ENCODE measurements at places on chromosomes 12 and 14.
A peak's percentile ranks its signal among the peaks of the same experiment; 100 is the strongest.

GRCh38 chr12:96172981-96173380 lies 21.2 kb upstream of the ELK3 start:
- DNase-seq = no peak

DNA sequence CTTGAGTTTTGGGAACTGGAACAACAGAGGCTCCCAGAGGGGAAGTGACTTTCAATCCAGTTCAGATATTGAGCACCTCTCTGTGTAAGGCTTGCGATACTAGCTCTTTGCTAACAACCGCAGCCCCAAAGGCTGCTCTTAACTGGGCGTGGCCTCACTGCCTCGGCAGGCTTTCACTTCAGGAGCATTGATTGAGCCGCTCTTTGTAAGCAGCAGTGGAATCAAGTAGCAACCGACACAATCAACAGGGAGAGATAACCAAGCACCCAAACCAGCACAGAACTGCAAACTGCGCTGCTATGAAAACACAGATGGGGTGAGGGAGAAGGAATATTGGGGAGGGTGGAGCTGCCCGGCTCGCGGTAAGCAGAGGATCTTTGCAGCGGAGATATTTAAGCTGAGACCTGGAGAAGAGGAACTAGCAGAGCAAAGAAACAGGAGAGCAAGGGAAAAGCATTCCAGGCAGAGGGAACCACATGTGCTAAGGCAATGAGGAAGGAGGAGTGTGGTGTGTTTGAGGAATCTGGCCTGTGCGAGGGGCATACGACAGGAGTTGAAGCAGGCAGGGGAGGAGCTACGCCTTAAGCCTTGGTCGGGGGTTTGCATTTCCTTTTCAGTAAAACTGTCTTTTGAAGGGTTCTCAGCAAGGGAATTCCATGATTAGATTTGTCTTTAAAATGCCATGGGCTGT lies 17.3 kb upstream of the YY1 start:
- peak; percentile 91 for DNase-seq

DNA sequence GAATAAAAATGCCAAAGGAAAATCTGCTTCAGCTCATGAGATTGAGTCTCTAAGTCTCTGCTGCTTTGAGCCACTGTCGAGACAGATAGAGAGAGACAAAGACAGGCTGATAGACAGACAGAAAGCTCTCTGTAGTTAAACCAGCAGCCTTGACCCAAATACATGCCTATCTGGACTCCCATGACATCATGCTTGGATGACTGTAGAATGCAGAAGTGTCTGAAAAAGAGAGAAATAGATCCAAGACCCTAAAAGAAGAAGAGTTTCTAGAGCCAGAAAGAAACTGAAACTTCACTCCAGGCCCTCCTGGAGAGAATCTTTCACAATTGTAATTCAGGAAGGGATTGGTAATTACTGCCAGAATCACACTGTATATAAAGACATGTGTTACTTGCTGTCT lies 122.6 kb upstream of the PLXNC1 start:
- no peak for DNase-seq

- DNase-seq = no peak
Measured at GRCh38 chr12:130299574-130299973, 38.1 kb upstream of the PIWIL1 start.

GRCh38 chr14:100268591-100269207 lies 29.8 kb downstream of the YY1 start:
- DNase-seq = no peak
